Activated CD8-positive, alpha-beta memory T cell treated with anti-CD3 and anti-CD28 coated beads for 4 hours (primary cell): ENCODE measurements at places on chromosomes 3 and 15.

GRCh38 chr3:100184948-100185570, 70.8 kb upstream of the FILIP1L start:
- no peak for DNase-seq

DNA sequence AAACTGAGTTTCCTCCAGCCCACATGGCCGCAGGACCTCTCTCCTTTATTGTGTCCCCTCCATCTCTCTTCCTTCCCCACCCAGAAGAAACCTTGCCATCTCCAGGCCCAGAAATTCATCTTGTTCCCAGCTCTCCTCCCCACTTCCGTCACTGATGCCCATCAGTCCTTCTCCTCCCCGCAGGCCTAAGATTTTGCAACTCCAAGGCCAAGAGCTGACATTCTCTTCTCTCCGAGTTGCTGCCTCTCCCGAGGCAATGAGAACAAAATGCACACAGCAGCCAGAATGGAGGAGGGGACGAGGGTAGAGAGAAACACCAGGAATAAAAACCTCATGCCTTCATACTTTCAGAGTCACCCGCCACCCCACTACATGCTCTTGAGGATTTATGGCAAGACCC, 526.5 kb upstream of the PROK2 start:
- no peak for DNase-seq

GRCh38 chr3:121463745-121464144, 82.0 kb downstream of the POLQ start:
- no peak for DNase-seq

GRCh38 chr3:8979262-8979661, 16.0 kb upstream of the RAD18 start:
- DNase-seq, result no peak

GRCh38 chr15:62495670-62496614, 330.9 kb upstream of the C2CD4B start:
- DNase-seq, result no peak

GRCh38 chr15:51097553-51098330, 3.0 kb upstream of the TNFAIP8L3 start:
- DNase-seq, result no peak

DNA sequence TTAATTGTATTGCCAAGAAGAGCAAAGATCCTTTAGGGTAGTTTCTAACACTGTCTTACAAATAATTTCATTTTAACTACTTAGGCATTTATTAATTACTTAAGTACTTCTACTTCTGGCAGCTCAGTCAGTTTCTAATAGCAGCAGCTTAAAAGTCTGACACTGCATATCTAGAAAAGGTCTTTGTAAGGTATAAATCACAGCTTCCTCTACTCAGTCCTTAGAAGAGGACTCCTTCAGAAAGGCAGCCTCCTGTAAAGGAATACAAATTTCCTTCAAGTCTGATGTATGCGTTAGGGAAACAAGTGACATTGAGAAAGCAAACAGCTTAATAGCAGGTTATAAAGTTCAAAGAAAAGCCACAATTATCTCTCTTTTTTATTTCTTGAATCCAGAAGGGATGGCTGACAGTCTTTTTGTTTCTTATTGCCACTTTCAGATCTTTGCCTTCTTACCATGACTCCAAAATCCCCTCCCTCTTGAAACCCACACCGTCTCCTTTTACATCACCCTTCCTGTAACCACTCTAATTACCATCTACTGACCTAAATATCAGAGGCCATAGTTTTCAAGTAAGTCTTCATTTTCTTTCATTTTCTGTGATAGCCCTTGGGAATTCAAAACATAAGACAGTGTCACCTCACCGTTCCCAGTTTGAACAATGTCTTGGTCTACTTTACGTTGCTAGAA, 109.5 kb downstream of the CGGBP1 start:
- DNase-seq, result no peak

GRCh38 chr3:72441284-72441994, 406.8 kb downstream of the SHQ1 start:
- no peak for DNase-seq
